NCI-H187 treated with DMSO at 0.1 percent for 48 hours (cell line): ENCODE measurements at places on chromosomes 1 and 21.

DNA sequence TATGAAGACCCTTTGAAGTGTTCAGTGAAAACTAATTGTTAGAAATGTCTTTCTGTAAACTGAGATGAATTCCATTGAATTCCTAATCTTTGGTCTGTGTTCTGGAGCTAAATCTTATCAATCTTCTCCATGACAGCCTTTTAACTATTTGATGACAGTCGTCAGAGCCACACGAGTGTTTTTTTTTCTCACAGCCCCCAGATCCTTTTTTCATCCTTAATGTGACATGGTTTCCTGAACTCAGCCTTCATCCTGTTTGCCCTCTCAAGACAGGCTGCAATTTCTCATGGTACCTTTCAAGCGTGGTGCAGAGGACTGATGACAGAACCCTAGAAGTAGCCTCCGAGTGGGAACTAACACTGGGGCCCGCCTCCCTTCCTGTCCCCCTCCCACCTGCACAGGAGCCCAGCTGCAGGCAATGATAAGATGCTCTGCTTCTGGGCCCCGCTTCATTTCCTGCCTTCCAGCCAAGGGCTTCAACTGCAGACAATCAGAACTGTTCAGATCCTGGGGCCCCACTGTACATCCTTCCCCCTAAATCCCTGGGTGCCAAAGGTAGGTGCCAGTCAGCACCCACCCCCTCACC lies 114.6 kb upstream of the VAV3 start:
- no peak for DNase-seq

DNA sequence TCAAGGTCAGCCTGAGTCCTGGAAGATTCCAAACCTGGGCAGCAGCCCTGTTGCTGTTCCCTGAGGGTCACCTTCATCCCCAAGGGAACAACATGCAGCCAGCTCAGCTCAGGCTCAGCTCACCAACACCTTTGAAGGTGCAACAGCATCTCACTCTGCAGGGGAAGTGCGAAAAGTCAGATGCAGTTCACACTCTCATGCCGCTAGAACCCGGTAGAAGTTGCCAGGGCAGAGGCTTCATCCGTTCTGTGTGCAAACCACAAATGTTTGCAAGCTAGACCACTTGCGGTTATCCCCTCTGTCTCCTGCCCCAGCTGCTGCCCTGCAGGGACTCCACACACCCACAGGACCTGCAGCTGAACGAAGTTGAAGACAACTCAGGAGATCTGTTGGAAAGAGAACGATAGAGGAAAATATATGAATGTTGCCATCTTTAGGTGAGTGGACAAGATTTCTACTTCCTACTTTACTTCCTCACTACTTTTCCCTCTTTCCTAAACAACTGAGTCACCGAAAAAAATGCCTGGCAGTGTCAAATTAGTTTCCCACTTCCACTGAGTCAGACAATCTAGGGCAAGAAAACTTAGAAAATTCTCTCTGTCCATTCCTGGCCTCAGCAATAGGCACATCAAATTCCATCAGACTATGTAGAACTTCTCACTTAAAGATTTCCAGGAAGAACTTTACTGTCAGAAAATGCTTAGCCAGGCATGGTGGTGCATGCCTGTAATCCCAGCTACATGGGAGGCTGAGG lies 1.8 kb upstream of the FCRL6 start:
- DNase-seq, result no peak

DNA sequence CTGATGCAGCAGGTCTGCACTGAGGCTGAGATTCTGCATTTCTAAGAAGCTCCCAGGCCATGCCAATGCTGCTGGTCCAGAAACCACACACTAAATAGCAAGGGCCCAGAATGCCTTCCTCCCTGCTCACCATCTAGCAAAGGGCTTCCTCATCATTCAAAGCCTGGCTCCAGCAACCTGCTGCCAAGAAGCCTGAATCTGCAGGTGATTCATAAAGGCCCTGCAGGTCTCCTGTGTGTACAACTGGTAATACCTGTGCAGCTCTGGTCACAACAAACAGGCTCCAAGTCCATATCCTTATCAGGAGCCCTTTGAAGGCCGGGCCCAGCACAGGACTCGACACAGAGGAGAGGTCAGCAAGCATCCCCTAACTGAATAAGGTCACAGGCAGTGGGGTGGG lies 26.7 kb downstream of the GLIS1 start:
- DNase-seq, result no peak

GRCh38 chr1:55584526-55585401 lies 369.6 kb upstream of the USP24 start:
- no peak for DNase-seq

DNA sequence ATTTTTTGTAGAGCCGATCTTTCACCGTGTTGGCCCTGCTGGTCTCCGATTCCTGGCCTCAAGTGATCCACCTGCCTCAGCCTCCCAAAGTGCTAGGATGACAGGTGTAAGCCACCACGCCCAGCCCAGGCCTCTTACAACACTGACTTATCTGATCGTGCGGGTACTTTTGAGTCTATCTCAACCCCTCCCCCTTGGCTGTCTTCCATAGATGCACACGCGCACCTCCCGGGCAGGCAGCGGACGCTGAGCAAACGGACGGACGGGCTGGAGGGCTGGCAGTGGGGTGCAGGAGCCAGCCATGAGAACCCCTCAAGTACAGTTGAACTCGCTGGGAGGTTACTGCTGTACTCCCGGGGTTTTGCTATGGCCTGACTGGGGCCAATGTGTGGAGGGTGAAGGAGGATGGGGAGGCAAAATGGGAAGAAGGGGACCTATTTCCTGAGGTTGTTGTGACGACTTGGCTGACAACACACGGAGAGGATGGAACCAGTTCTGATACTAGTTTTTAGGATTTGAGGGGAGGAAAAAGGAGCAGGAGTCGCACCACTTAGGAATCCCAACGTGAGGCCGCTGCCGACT lies 959 bp downstream of the CD58 start:
- DNase-seq, result no peak

- DNase-seq, result no peak
These were observed 60.0 kb downstream of the FBXO2 start for GRCh38 chr1:11594222-11594621.

DNA sequence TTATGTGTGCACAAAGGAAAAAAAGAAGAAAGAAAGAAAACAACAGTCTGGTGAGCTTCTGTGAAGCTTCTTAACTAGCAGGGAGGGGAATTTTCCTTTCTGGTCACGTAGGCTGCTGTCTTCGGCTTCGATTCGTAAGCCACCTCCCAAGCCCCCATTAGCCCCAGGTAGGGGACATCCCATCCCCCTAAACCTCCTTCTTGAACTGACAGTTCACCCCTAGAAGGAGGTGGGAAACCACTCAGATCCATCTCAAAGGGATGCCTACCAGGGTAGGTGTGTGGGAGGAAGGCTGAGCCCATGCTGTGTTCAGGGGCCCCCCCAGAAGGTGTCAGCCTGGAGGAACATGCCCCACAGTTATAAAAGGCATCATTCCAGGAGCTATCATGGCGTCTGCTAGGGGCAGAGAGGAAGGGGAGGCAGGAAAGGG lies 25.8 kb downstream of the CD247 start:
- DNase-seq, result no peak

- peak; percentile 41 for DNase-seq
These were observed 368.3 kb downstream of the PCP4 start for GRCh38 chr21:40235528-40235927.

DNA sequence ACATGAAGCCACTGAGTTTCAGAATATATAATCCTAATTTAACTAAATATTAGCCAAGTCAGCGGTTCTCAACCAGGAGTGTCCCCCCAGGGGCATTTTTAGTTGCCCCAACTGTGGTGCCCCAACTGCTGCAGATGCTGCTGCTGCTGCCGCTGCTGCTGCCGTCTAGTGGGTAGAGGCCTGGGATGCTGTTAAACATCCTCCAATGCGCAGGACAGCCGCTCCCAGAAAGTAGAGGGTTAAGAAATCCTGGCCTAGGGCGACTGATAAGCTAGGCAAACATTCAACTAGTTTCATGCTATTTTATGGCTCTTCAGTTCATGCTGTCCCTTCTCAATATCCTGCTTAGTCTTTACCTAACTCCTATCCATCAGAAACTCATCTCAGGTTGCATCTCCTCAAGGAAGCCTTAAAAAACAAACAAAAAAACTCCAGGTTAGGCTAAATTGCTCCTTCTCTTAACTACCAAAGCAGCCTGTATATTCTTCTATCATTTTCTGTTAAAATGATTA lies 9.9 kb upstream of the DCAF6 start:
- DNase-seq, result no peak

DNA sequence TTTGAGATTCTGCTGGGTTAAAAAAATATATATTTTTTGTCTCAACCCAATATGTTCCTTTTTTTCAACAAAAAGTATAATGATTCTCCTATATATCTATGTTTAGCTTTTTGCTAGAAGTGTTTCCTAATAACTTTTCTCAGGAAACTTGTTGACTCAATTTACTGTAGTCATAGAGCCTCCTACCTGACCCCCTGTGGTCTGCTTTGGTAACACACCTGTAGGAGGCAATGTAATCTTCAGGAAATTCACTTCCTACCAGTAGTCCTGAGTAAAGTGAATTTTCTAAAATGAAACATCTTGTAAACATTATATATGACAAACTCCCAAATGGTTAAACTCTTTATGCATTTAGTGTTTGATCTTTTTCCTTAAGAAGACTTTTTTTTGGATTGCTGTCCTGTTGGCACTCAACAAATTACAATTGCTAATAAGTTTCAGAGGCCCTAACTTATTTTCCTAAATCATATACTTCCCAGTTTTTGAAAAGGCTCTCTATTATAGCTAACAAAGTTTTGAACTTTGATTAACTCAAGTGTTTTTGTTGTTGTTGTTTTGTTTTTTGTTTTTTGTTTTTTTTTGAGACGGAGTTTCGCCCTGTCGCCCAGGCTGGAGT lies 118.3 kb downstream of the OLFML2B start:
- DNase-seq, result no peak

- DNase-seq, result no peak
These were observed 82.4 kb upstream of the COL11A1 start for GRCh38 chr1:103190766-103191165.

DNA sequence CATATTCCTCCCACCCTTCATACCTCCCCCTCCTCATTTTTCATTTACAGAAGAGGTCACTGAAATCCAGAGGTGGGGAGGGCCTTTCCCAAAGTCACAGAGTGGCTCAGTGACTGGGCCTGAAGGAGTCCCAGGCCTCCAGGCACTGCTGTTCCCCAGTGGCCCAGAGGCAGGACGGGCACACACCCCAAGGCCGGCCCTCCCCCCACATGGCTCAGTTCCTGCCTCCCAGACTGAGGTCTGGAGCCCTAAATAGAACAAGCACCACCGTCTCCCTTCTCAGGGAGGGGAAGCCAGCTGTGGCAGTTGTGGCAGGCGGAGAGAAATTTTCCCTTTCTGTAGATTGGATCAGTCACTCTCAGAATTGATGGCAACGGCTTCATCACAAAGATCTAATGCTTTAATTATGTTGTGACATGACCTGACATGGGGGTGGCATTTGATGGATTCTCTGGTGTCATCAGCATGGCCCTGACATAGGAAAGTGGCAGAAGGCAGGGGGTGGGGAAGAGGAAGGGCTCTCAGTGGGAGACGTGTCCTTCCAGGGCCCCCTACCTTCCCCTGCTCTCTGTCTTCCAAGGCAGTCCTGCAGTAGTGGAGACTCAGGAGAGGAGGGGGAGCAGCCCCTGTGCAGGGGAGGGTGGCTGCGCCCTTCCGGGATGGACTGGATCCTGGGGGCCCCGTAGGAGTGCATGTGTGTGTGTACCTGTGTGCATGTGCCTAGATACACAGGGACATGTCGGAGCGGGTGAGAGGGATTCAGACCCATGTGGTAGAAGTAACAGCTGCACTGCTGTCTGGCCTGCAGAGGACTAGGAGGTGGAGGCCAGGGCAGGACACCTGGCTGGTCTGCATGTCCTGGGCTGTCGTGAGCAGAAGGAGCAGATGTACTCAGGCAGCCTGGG lies 41.2 kb upstream of the FOXO6 start:
- no peak for DNase-seq
